T follicular helper cell (primary cell): ENCODE measurements at places on chromosomes 4 and X.
A peak's percentile ranks its signal among the peaks of the same experiment; 100 is the strongest.

DNA sequence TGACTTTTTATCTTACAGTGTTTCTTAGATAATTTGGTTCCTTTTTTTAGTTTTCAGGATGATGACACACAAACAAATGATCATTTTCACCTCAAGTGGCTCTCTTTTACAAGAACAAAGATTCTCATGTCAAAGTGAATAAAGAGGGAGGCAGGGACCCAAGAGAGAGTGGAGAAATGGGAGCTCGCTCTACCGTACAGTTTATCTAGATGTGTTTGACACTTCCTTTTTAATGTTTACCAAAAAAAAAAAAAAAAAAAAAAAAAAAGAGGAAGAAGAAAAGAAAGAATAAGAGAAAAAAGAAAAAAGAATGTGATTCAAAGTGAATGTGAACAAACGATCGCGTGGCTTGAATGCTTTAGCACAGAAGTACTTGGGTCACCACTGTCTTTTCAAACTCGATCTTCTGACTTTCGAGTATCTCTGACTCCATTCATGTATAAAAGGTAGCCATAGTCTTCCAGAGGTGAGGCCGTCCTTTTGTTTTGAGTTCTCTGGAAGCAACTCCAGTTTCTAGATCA is 75.6 kb upstream of the GRXCR1 start:
- no peak for DNase-seq

GRCh38 chrX:134999469-134999868 is 8.7 kb downstream of the SMIM10 start:
- DNase-seq: no peak

- DNase-seq: peak; percentile 3
These were observed 35.4 kb downstream of the FABP2 start for GRCh38 chr4:119286377-119287002.

DNA sequence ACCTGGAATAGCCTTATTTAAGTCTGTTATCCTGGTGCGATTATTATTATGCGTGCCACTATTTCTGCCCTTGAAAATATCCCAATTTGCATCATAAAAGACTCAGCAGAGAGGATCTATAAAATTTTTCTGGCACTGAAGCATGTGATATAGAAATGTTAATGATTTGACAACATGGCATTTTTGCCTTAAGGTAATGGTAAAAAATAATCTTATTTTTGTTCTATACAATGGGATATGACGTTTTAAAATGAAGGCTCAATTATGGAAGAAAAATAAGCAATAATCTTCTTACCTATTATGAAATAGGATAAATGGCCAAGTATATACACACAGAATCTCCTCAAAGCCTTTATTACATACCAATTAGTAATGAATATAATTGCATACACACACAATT is 113.5 kb downstream of the PDGFC start:
- DNase-seq: no peak

GRCh38 chr4:166324321-166324720 is 451.3 kb downstream of the TLL1 start:
- DNase-seq: no peak

DNA sequence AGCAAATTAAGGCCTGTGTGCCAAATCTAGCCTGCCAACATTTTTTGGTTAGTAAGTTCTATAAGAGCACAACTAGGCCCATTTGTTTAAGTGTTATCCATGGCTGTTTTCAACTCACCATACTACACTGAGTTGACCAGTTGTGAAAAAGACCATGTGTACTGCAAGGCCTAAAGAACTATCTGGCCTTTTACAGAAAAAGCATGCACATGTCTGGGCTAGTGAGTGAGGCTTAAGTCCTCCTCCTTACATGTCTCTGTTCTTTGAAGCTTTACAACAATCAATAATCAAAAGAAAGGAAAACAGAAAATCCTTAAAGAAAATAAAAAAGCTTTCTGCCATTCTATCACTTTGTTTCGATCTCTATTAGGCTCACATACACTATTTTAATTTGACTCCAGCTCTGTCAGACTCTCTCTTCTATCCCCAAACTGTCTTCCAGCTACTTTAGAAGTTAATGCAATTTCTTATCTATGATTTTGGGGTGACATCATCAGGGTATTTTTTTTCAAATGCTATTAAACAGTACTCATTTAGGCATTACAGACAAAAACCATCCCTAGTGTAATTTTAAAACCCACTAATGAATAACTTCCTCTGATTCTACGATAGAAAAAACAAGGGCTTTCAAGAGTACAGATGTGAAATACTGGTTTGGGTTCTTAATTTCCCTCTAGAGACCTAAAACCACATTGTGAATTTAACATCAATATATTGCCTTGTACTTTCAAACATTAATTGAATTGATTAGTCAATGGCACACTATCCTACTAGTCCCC is 161.8 kb downstream of the MAB21L2 start:
- DNase-seq: no peak
